ENCODE measurements at places on chromosomes 16 and 17.
A peak's percentile ranks its signal among the peaks of the same experiment; 100 is the strongest.

- H3K27ac ChIP-seq = no peak overlapping the region
- no peaks in the 10 kb centered on the region for H3K27me3 ChIP-seq
- H3K4me1 ChIP-seq = no peaks in the 10 kb centered on the region
- no peak overlapping the region for H3K4me3 ChIP-seq
- DNase-seq = no peak
- no peaks in the 10 kb centered on the region for H3K36me3 ChIP-seq
Observed at GRCh38 chr16:79825002-79825401, 224.5 kb upstream of the MAF start.

- peaks cover 4% of the 10 kb centered on the region for H3K27me3 ChIP-seq
- no peak within 1 kb of the TSS for H3K4me3 ChIP-seq
- H3K27ac ChIP-seq = peak within 1 kb of the TSS; percentile 23
- no peak for DNase-seq
- H3K36me3 ChIP-seq = no peaks in the 10 kb centered on the region
- H3K4me1 ChIP-seq = no peaks in the 10 kb centered on the region
Observed at GRCh38 chr16:55478827-55479429, at the start of gene MMP2. MMP2 (plus strand) TSS chr16:55479198; CDS start chr16:55479480, 282 bp downstream.

- peak overlapping the region; percentile 70 for H3K4me3 ChIP-seq
- DNase-seq = peak; percentile 88
- H3K27ac ChIP-seq = peak overlapping the region; percentile 66
- no peaks in the 10 kb centered on the region for H3K27me3 ChIP-seq
- no peaks in the 10 kb centered on the region for H3K36me3 ChIP-seq
Observed at GRCh38 chr17:78736526-78737079, 45.5 kb downstream of the CYTH1 start.

DNA sequence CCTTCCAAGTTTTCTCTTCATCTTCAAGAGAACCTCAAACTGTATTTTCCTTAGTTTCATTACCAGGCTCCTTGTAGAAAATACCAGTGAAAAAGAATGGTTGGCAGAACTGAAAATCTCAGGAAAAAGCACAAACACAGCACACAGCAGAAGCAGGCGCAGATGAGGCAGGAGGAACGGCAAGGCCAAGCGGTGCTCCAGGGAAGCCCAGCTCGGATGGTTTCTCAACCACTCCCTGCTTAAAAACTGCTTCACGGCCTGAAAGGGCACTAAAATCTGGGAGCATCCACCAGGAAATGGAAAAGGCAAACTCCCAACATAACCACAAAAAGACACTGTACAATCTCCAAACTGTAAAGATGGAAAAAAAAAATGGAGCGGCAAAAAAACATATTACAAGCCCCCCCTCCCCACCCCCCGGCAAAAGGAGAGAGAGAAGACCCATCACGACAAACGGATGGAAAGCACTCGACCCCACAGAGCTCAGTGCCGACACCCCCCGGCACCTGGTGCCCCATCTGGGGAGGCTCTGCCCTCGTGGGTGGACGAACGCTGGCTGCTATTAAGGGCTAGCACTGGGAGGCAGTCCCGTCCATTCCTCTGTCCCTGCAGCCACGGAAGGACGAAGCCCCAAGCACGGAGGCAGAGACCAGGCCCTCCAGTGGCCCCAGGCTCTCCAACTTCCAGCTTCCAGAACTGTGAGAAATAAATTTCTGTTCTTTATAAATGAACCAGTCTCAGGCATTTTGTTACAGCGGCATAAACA, 127.5 kb downstream of the ZNF778 start:
- no peak for DNase-seq
- no peaks in the 10 kb centered on the region for H3K36me3 ChIP-seq
- H3K27me3 ChIP-seq = no peaks in the 10 kb centered on the region

DNA sequence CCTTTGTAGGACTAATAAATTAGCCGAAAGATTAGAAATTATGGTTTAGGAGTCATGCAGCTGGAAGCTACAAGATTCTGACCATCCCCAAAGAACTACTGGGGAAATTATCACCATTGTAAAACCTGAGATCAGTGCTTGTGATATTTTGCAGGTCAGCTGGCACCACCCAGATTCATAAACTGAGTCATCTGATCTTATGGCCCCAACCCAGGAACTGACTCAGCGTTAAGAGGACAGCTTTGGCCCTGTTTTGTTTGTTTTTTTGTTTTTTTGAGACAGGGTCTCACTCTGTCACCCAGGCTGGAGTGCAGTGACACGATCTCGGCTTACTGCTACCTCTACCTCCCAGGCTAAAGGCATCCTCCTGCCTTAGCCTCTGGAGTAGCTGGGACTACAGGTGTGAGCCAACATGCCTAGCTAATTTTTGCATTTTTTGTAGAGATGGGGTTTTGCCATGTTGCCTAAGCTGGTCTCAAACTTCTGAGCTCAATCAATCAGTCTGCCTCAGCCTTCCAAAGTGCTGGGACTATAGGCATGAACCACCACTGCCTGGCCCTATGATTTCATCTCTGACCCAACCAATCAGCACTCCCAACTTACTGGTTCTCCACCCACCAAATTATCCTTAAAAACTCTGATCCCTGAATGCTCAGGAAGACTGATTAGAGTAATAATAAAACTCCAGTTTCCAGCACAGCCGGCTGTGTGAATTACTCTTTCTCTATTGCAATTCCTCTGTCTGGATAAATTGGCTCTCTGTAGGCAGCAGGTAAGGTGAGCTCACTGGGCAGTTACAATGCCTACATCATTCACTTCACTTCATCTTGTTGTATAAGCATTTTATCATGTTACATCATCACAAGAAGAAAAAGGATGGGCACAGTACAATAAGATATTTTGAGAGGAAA, 79.4 kb upstream of the KSR1 start:
- no peak overlapping the region for H3K27ac ChIP-seq
- H3K27me3 ChIP-seq = no peaks in the 10 kb centered on the region
- H3K36me3 ChIP-seq = no peaks in the 10 kb centered on the region
- H3K4me3 ChIP-seq = no peak overlapping the region
- peaks cover 6% of the 10 kb centered on the region for H3K4me1 ChIP-seq
- DNase-seq = no peak

- no peak for DNase-seq
- H3K27me3 ChIP-seq = no peaks in the 10 kb centered on the region
- peaks cover 16% of the 10 kb centered on the region for H3K36me3 ChIP-seq
- H3K27ac ChIP-seq = no peak overlapping the region
- no peaks in the 10 kb centered on the region for H3K4me1 ChIP-seq
Observed at GRCh38 chr17:8264320-8264719, 15.2 kb downstream of the PFAS start.

GRCh38 chr17:68870161-68870826, 84.9 kb downstream of the ABCA8 start:
- no peaks in the 10 kb centered on the region for H3K27me3 ChIP-seq
- no peak overlapping the region for H3K27ac ChIP-seq
- H3K4me1 ChIP-seq = no peaks in the 10 kb centered on the region
- no peak for DNase-seq

Measured in pancreas (tissue), 10 donors.